GM23248 (cell line): ENCODE measurements at places on chromosomes 2 and 18.
A peak's percentile ranks its signal among the peaks of the same experiment; 100 is the strongest.

DNA sequence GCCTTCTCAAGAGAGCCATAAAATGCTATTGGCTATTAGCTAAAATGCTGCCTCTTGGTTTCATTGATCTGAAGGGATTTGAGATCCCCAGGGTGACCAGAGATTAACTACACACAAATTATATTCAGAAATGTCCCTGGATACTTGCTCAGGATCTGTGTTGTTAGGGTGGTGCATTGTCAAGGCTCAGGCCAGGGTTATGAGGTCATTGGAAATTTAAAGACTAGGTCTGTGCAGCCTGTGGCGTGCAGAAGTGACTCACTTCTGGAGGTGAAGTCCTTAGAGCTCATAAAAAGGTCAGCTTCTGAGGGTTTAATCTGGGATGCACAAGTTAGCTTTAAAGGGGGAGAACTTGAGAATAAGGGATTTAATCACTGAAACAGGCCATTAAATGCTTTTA lies 23.5 kb downstream of the LRRTM1 start:
- no peak for DNase-seq

GRCh38 chr2:109000738-109001137 lies 11.7 kb upstream of the EDAR start:
- DNase-seq: no peak

GRCh38 chr2:634041-634440 lies 43.2 kb downstream of the TMEM18 start:
- no peak for DNase-seq

DNA sequence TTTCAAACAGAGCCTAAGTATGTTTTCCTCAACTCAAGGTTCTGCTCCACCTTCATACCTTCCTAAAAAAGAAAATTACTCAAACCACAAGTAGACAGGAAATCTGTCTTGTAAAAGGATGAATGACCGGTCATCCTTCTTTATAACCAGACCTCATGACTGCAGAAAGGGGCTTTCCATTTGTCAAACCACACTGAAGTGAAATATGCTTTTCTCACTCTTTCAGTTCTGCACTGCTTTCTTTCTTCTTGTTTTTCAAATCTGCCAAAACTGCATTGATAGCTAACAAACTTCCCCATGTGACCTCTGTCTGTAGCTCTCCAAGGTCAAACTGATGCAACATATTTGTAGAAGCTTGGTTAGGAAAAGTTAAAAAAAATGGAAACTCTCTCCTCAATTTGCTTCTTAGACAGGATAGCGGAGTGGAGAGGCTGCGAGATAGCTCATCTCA lies 308.9 kb upstream of the CCDC68 start:
- DNase-seq: no peak

- DNase-seq: no peak
Observed at GRCh38 chr18:13390711-13391110, 172.2 kb downstream of the LDLRAD4 start.

DNA sequence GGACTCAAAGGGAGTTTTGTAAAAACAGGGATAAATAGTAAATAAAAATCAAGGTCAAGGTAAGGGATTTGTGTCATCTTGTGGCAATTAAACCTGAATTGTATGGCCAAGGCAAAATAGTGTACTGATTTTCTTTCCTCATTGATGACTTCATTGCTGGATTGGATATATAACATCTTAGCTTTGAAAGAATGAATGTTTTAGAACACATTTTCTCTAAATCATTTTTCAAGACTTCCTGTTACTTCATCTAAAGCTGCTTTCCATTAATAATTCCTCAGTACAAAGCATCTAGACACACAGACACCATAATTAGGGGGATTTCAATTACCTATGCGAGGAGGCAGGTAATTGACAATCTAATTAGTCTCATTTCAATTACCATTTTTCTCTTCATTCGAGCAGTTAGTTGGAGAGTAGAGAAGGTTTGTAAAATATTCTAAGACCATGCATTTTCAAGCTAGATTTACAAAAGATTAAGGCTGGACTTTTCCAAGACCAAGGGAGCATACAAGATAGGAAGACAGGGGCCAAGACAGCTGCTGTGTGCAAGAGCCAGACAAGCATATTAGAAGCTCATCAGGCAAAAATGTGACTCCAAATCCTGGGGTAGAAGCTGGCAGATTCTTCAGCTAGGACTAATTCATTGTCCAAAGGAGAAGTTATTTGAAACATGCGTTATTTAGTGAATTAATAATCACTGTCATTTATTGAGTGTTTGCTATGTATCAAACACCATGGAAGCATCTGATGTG lies 253.6 kb downstream of the EPHA4 start:
- DNase-seq: peak; percentile 58

- DNase-seq: no peak
Observed at GRCh38 chr18:6979954-6980353, 137.6 kb downstream of the LAMA1 start.

DNA sequence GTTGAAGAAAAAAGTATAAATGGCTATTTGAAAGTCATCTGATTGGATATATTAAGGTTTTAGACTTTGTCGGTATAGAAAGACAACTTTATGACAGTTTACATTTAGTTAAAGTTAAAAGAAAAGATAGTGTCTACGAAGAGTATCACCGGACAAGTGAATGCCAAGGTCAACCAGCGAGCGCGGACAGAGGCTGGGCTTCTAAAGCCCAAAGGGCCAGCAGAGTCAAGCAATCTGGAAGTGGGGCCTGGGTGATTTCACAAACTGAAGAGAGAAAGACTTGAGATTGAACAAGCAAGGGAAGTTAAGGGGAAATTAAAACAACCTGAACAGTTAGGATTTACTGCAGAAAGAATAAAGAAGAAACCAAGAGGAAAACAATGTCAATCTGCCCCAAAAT lies 16.3 kb downstream of the ZNF521 start:
- no peak for DNase-seq

GRCh38 chr2:131032393-131032836 lies 60.8 kb downstream of the FAM168B start:
- no peak for DNase-seq

DNA sequence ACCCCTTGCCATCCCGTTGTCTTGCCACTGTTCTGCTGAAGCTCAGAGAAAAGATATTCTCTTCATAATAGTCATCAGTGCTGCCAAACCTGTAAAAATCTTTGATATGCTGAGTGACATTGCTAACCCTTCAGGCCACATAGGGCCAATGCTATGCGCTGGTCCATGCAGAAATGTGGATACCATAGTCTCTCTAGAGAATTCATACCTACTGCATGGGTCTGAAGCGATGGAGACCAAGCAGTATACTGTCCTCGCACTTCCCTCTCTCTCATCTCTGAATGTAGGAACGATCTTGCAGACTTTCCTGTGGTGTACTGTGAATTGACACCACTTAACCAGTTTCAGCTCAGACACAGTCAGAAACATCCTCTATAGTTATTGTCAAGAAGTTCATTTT lies 17.9 kb upstream of the ANKRD44 start:
- DNase-seq: no peak

GRCh38 chr2:132621131-132621875 lies 48.7 kb downstream of the LYPD1 start:
- no peak for DNase-seq

DNA sequence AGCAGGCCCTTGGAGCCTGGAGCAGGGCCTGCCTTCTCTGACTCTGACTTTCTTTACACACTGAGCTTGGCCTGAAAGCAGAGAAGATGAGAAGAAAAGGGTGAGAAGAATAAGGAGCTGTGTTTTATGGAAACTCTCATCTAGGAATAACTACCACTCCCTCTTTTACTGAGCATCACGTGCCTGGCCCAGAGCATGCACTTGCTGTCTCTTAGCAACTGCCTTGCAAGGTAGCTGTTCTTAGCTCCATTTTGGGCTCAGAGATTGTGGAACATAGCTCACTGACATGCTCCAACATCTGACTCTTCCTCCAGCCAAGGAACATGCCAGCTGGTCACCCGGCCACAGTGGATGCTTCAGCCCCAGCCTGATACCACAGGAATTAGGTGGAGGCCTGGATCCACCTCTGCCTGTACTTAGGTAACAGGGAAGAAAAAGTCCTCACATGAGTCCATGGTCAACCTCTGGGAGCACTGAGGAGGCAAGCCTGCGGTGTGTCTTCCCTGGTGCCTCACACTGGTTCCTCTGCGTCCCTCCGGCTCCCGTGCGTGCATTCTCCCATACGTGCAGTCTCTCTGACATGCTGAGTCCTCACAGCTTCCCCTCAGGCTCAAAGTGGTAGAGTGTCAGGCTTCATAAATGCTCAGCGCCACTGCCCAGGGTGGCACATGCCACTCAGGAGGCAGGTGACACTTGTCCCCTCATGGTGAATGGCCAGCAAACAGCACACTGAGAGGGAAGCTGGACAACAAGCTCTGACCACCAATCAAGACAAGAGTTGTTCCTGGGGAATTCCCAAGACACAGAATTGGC lies 35.7 kb downstream of the AMER3 start:
- no peak for DNase-seq

DNA sequence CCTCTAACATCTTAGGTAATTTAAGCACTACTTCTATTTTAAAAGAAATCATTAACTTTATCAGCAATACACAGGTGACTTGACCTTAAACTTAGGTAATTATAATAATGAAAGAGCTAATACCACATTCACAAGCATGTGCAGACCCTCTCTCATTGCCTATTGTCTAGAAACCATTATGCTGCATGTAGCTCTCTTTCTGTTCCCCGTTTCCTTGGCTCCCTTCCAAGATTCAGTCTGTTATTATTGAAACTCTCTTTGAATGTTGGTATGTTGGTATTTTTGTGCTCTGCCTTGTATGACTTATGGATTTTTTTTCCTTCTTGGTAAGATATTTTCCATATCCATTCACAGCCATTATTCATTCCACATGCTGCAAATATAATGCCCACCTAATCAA lies 201.2 kb downstream of the CDCA7 start:
- DNase-seq: no peak

- DNase-seq: peak; percentile 5
Observed at GRCh38 chr2:94762600-94762999, 108.6 kb upstream of the TEKT4 start.

DNA sequence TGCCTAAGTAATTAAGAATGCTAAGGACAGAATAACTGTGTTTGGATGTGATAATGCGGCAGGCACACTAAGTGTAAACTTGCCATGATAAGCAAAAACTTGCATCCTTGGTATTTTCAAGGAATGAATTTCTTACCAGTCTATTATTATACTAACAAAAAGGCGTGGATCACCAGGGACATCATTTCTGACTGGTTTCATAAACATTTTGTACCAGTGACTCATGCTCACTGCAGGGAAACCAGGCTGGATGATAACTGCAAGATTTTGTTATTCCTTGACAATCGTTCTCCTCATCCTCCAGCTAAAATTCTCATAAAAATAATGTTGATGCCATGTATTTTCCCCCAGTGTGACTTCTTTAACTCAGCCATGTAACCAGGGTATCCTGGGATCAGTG lies 289.5 kb downstream of the CDCA7 start:
- peak; percentile 88 for DNase-seq

- peak; percentile 69 for DNase-seq
Observed at GRCh38 chr2:169507698-169508097, 1.8 kb upstream of the KLHL41 start.

- DNase-seq: peak; percentile 84
Observed at GRCh38 chr2:120703330-120703994, 32.2 kb upstream of the GLI2 start.

DNA sequence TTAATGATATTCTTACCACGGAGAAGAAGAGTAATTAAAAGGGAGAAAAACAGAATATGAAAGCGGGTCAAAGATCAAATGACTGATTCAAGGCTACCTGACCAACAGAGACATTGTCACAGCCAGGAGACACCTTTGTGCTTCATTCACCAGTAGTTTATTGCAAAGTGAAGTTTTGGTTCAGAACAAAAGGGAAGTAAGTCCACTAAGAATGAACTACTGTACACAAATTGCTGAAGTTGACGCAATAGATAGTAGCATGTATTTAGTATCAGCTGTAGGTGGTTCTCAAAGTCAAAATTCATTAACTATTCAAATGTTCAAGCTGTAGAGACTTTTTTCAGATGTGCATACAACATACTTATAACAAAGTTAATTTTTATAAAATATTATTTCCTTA lies 64.7 kb upstream of the COX7A2L start:
- DNase-seq: no peak

DNA sequence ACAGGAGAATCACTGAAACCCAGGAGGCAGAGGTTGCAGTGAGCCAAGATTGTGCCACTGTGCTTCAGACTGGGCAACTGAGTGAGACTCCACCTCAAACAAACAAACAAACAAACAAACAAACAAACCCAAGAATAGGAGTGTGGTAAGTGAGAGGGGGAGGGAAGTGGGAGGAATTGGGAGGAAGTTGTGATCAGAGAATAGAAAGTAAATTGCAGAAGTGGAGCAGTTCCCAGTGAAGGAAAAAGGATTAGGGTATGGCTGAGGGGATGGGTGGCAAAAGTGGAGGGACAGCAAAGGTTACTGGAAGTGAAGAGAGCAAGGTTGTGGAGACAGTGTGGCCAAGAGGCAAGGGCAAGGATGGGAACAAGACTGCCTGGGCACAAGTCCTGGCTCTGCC lies 41.1 kb upstream of the C1GALT1C1L start:
- DNase-seq: no peak

GRCh38 chr18:32333781-32334180 lies 136.9 kb downstream of the GAREM1 start:
- DNase-seq: no peak

- DNase-seq: no peak
Observed at GRCh38 chr2:231278868-231279267, 80.4 kb downstream of the ARMC9 start.
